Muscle of back (tissue), 13 donors: ENCODE measurements at places on chromosomes 13 and 19. TPM values are rescaled to one million over a fixed set of nuclear protein-coding genes. Genes with fewer than 3 reads are reported as not detected.

DNA sequence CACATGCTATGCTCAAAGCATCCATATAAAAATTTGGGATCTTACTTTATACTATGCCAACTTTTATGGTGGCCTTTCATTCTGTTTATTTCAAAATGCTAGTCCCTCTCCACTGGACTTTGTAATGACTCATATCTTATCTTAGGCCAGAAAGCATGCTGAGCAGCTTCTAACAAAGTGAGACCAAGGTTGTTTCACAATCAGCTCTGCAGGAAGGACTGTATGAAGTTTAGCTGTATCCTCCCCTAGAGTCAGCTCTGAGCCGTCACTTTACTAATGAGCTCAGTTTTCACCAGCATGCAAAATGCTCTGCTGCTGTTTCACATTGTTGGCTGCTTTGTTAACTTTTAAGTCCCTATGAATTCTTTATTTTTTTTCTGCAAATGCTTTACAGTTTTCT lies 1608.8 kb downstream of the OLFM4 start:
- DNase-seq, result no peak

- no peak for DNase-seq
Measured at GRCh38 chr13:50428183-50428877, 413.1 kb downstream of the KCNRG start.

DNA sequence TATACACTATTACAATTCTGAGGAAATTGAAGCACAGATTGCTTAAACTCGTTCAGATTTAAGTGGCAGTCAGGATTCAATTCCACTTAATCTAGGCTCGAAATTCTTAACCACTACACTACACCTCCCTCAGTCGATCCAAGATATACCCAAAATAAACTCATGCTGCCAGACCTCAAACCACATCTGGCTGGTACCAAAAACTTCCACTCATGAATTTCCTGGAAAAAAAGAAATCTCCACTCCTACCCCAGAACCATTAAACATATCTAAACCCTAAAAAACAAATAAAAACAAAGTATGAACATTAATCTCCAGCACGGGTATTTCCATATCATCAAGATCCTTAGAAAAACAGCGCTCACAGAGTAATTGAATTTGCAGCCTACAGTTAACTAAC lies 1.1 kb downstream of the ZFP30 start:
- no peak for DNase-seq

Gene COX6B2
- polyA plus RNA-seq, result 0.08 TPM

DNA sequence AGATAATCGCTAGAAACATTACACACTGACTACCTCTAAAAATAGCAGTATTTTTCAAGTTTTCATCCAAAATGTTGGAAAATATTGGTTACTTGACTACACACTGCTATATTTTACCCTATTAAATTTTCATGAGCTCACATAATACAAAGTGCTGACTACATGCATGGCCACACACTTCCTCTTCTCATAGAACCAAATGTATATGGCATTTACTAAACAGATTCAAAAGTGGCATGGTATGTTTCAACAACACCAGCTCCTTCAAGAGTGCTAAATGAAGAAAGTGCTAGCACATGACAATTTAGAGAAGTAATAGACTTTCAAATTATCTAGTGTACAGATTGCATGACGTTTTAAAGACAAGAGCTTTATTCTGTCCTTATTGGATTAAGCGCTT lies 780.4 kb upstream of the SLITRK6 start:
- DNase-seq, result no peak

DNA sequence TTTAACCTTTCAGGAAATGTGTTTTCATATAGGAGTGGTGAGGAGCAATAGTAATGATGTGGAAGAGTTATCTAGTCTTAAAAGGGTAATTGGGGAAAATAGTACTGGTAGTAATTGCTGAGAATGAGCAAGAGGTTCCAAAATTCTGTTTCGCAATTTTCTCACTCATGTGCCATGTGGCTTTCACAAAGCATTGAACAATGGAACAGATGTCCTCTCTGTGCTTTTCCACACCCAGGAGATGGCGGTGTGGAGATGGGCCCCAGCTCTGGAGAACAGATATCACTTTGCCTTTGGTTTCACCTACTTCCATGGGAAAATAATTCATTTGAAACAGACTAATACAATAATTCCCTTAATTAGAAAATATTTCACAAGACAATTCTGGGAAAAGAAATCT lies 170.0 kb upstream of the SLC10A2 start:
- no peak for DNase-seq

Gene CCDC8
- 74.7 TPM for polyA plus RNA-seq

GRCh38 chr13:24458736-24459135 lies 53.8 kb downstream of the PARP4 start:
- no peak for DNase-seq

Gene IGFL4
- 4.1 TPM for polyA plus RNA-seq

- DNase-seq, result no peak
Measured at GRCh38 chr19:13270514-13271105, 120.4 kb downstream of the IER2 start.

DNA sequence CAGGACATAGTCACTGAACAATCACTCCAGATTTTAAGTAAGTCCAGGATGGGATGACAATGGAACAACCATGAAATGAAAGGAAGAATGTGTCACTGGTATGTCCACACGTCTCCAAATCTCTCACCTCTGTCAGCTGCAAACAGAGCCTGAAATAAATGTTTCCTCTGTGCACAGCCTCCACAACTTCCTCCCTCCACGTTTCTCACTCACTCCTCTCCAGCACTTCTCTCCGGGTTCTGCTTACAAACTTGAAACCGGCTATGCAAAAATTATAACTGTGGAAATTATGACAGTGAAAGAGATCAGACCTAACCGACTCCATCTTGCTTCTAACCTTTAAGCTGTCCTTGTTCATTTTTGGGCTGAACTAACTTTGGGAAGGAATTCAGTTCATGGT lies 35.0 kb upstream of the ALOX5AP start:
- no peak for DNase-seq

GRCh38 chr13:73157031-73157430 lies 98.2 kb downstream of the KLF5 start:
- DNase-seq, result no peak

GRCh38 chr13:33496336-33496735 lies 210.8 kb upstream of the STARD13 start:
- DNase-seq, result no peak

- no peak for DNase-seq
Measured at GRCh38 chr19:4870025-4870700, 2.7 kb upstream of the PLIN3 start.

Gene KLK1
- not detected for polyA plus RNA-seq

GRCh38 chr13:24038841-24039330 lies 121.6 kb upstream of the SPATA13 start:
- no peak for DNase-seq

Gene FPR3
- polyA plus RNA-seq, result 0.16 TPM

Gene FUT3
- polyA plus RNA-seq, result 0.28 TPM

Gene MEDAG
- 8.0 TPM for polyA plus RNA-seq

DNA sequence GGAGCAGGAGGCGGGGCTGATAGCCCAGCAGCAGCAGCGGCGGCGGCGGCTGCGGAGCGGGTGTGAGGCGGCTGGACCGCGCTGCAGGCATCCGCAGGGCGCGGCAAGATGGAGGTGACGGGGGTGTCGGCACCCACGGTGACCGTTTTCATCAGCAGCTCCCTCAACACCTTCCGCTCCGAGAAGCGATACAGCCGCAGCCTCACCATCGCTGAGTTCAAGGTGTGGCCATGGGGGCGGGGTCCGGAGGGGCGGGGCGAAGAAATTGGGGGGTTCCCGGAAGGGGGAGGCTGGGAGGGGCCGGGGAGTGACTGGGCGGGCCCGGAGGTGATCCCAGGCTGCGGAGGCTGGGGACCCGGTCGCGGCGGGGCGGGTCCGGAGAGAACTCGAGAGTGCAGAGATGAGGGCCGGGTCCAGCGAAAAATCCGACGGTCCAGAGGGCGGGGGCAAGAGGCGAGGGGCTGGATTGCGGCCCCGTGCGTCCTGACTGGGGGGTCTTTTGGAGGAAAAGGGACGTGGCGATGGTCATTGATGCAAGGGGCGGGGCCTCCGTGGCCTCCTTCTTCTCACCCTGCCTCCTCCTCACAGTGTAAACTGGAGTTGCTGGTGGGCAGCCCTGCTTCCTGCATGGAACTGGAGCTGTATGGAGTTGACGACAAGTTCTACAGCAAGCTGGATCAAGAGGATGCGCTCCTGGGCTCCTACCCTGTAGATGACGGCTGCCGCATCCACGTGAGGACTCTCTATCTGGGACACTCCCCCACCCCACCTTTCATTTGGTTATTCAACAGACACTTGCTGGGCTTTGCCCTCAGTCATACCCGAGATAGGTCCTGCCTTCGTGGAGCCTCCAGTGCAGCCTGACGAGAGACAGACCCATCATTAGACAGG lies at the start of gene TBCB:
TBCB (plus strand) TSS at position 16 of the 891 bp plus-strand sequence; CDS start at position 109, 93 bp downstream.
- DNase-seq, result peak; percentile 24

DNA sequence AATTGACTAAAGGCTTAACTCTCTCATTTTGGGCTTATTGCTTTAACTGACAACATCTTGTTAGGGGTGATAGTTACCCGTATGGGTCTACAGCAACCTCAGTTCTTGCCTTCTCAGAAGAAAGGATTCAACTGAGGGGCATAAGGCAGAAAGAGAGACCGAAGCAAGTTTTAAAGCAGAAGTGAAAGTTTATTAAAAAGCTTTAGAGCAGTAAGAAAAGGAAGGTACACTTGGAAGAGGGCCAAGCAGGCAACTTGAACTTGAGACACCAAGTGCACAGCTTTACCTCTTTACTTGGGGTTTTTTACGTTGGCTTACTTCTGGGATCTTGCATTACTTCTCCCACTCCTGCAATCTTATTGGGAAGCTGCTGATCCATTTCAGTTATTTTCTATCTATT lies 246.9 kb upstream of the PRR20A start:
- no peak for DNase-seq
